Right hindlimb (tissue), 1 donor: ENCODE measurements at places on chromosomes 7 and 10.

GRCh38 chr7:123608991-123609882 lies 7.6 kb downstream of the ASB15 start:
- DNase-seq: no peak

DNA sequence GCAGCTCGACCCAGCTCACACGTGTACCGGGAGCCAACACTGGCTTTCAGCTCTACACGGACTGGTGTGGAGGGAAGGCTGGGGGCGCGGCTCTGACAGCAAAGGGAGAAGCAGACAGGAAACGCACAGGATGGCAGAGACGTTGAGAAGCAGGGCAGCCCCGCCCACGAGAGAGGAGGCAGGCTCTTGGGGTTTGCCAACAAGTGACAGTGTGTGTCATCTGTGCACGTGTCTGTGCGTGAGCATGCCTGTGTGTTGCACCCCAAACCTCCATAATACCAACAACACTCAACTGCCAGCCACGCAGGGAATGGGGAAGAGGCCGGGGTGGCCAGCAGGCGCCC lies 64.4 kb upstream of the PDGFA start:
- no peak for DNase-seq

DNA sequence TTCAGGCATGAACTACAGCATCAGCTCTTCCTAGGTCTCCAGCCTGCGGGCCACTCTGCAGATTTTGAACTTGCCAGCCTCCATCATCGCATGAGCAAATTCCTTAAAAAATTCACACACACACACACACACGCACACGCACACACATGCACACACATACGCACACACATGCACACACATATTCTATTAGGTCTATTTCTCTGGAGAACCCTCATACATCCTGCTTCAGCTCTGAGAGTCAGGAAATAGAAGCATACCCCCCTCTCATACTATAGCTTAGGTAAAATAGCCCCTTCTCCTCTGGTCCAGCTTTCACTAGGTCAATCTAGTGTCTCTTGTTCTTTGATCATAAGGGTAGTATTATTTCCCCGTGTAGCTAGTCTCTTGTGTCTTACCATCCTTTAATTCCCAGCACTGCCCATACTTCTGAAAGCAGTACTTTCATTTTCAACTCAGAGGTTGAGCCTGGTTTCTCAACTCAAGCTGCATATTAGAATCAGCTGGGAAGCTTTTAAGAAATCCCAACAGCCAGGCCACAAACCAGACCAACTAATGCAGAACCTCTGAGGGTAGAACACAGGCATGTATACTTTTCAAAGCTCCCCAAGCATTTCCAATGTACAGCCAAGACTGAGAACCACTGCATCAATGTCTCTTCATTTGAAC lies 30.9 kb upstream of the ITGB8 start:
- no peak for DNase-seq

DNA sequence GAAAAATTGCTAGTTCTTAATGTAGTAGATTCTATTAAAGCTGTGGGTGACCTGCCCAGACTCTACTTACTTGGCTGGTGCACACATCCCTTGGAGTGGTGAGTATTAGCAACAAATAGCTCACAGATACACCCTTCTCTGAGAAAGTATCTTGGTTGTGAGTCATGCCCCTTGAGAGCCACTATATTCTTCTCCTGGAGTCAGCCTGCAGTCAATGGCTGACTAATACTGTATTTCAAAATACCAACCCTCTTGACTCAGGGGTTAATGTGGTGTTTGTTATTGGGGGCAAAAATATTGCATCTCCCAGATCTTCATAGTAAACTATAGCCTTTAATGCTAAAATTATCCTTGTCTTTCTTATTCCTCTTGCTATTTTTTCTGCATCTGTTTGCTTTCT lies 354.9 kb downstream of the BMPER start:
- DNase-seq: peak; percentile 31

DNA sequence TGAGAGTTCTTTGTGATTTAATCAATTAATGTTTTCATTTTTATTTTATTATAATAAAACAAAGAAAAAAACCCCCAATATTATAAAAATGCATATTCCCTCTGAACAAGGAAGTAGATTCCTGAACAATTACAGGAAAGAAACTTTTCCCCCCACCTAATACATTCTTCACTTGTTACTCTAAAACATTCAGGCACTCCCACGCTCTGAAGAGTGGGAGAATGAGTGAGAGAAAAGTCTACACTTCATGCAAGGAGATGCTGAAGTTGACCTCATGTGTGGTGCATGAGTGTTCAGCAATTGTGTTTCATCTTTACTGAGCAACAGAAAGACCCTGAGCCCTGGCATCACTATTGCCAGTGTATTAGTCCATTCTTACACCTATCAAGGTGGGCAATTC lies 244.2 kb upstream of the IGFBP3 start:
- DNase-seq: no peak

DNA sequence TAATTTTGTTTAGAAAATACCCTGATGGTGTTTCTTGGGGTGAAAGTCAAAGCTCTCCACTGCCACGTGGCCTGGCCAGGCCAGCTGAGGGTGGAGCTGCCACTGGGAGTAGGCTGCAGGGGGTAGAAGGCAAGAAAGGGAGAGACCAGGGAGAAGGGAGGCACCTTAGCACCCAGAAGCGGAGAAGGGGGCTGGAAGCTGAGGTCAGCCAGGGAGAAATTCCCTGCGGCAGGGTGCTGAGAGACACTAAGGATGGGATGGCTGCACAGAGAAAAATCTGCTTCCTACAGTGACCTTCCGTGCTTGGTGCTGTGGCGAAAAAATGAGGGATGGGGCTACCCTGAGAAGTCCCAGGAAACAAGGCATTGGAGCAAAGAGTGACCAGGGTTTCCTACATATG lies 143.7 kb downstream of the SLIT1 start:
- no peak for DNase-seq

DNA sequence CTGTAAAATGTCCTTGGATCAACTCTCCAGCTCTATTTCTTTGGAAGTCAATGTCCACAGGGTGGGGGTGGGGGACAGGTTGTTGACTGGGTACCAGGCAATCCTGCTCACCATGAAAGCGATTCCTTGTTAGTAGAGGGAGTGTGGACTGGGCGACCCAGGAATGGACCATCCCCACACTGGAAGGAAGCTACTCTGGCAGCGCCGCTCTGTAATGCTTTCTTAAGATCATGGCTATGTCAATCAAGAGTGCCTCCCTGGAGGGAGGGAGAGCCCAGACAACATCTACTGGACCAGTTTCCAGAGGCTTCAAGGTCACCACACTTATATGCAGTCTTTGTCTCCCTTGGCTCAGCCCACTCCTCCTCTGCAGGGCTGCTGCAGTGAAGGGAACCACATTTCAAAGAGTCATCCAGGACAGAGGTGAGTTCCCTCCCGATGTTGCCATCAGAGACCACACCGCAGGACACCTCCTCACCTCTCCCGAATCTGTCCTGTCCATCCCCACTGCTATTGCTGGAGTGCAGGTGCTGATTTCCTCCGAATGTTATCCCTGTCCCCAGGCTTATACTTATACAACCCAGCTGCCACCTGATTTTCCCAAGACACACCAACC lies 6.9 kb downstream of the GIMAP5 start:
- DNase-seq: no peak

GRCh38 chr7:78284945-78285344 lies 486.4 kb downstream of the PHTF2 start:
- no peak for DNase-seq

GRCh38 chr7:82053453-82054032 lies 283.7 kb upstream of the HGF start:
- DNase-seq: no peak

GRCh38 chr10:90999512-91000172 lies 78.8 kb upstream of the ANKRD1 start:
- no peak for DNase-seq

DNA sequence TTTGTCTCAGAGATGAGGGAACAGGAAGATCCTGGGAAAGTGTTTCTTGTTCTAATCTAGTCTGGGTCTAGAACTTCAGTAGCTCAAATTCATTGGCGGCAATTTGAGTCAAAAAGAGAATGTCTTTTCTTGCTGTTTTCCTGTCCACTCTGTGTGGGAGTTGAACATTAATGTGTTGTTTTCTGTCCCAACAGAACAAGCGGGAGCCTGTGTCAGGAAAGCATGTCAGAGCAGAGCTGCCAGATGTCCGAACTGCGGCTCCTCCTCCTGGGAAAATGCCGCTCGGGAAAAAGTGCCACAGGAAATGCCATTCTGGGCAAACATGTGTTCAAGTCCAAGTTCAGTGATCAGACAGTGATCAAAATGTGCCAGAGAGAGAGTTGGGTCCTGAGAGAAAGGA lies 16.0 kb downstream of the GIMAP8 start:
- DNase-seq: no peak
